ENCODE measurements at places on chromosomes 12 and 14. TPM values are rescaled to one million over a fixed set of nuclear protein-coding genes. Genes with fewer than 3 reads are reported as not detected.

The FOXN4 gene
- not detected for total RNA-seq

The DAO gene
- not detected for total RNA-seq

The POTEM gene
- total RNA-seq: 0.68 TPM

The AKAP3 gene
- total RNA-seq: 2.3 TPM

The RNASE3 gene
- not detected for total RNA-seq

The TMEM117 gene
- total RNA-seq: 14.3 TPM

The KRT3 gene
- not detected for total RNA-seq

The DIO2 gene
- 0.12 TPM for total RNA-seq

The PTMS gene
- 151 TPM for total RNA-seq

The FBXO34 gene
- 13.4 TPM for total RNA-seq

The TOMM20L gene
- total RNA-seq: not detected

The CAPS2 gene
- 3.0 TPM for total RNA-seq

The GPR84 gene
- total RNA-seq: not detected

The ZDHHC22 gene
- not detected for total RNA-seq

The KCNJ8 gene
- not detected for total RNA-seq

The RTL1 gene
- total RNA-seq: not detected

The TAS2R46 gene
- total RNA-seq: not detected

DNA sequence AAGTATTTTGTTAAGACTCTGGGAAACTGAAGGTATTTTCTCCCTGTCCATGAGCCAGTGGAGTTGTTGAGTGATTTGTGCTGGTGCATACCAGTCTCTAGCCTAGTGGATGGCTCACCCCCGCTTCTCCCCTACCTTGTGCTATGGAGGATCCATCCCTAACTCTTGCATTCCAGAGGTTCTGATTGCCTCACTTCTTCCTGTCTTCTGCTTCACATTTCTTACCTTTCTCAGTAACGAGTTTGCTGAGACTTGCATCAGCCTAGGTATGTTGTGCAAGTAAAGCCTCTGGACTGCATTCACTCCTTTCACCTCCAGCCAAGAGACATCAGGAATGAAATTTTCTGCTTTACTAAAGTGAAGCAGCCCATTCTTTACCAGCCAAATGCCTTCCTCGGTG is 391.6 kb downstream of the ZFP36L1 start:
- DNase-seq: peak; percentile 61

DNA sequence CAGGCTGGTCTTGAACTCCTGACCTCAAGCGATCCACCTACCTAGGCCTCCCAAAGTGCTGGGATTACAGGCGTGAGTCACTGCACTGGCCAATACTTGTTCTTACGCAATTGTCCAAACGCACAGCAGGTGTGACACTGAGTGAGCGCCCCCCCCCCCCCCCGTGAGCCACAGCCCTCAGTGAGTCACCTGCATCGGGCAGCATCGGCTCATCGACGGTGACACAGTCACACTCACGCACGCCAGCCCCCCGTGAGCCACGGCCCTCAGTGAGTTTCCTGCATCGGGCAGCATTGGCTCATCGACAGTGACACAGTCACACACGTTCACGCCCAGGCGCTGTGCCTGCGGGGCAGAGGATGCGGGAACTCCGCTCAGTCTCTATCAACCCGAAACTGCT is 42.5 kb downstream of the GALNT9 start:
- peak; percentile 69 for DNase-seq

DNA sequence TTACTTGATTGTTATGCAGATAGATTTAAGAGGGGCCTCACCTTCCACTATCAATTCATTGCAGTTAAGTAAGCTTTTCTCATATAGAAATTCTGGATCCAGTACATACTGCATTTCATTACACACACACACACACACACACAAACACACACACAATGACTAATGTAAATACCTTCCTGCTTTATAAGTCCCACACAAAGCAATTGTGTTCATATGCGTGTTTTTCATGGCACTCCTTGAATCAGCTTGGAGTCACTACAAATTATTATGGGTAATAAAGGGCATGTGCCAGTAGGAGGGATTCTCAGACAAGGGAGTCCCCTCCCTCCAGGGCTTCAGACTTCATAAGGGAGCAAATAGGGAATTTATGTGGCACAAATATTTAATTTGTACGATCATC is 4.5 kb downstream of the MIPOL1 start:
- peak; percentile 5 for DNase-seq

- DNase-seq: no peak
These were observed 5.5 kb upstream of the C12orf43 start for GRCh38 chr12:121021754-121022153.

DNA sequence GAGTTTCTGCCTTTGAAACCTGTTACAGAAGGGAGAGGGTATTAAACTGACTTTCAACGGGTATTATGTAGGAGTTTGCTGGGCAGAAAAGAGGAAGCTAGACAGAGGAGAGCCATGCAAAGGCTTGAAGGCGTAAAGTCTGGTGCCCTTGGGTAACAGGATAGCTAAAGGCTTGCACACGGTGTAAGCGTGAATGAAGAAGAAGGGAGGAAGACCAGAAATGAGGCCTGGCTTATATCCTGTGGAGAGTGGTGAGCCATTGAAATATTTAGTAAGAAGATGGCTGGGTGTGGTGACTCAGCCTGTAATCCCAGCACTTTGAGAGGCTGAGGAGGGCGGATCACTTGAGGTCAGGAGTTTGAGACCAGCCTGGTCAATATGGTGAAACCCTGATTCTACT is 22.6 kb downstream of the SUDS3 start:
- no peak for DNase-seq

DNA sequence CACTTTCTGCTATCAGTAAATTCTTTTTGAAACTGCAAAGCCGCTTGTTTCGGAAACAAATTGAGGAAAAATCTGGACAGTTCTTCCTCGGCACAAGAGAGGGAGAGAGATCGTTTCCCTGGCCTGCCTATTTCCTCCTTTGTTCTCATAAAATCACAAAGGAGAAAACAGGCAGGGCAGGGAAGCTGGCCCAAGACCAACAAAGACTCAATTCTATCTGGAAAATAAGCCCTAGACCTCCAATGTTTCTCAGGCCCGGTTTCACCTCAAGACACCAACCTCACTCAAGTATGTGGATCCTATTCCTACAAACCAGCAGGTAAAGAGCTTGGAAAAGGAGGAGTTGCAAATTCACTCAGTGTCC is 19.5 kb downstream of the DICER1 start:
- DNase-seq: no peak

DNA sequence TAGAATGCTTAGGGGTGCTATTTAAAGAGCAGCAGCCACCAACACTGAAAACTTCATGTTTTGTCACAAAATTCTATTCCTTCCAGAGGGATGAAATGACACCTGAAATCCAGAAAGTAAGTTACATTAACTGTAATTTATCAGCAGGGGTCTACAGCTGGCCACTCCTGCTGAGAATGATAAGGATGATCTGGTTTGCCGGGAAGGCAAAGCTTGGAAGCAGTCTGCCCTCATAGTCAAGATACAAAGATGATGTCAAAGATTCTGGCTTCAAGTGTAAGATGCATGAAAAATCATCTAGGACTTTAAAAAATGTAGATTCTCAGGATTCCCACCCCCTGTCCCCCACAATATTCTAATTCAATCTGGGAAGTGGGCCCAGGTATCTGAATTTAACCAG is 58.4 kb downstream of the DCAF5 start:
- no peak for DNase-seq

- DNase-seq: no peak
These were observed 21.0 kb downstream of the RTN1 start for GRCh38 chr14:59849411-59850130.

DNA sequence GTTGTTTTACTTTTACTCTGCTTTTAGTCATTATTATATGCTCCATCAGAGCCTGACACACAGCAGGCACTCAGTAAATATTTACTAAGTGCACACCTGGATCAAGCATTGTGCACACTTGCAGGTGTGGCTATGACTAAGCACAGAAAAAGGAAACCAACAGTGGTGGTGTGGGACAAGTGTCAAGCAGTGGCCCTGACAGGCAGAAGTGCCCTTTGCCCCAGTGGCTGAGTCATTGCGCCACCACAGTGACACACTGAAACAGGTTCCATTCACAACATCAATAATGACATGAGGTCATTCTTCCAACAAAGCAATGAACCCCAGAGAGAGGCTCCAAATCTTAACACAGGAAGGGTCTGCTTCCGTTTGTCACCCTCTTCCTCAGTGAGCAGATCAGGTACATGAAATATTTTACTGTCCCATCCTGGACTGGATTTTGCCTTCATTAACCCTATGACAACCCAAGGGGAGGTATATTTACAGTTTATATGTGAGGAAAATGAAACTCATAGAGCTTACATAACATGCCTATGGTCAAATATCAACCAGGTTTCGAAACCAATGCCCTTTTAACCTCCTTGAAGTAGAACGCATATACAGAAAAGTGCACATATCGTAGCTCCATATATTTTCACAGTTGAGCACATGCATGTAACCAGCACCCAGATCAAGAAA is 82.6 kb upstream of the GTF2A1 start:
- no peak for DNase-seq

DNA sequence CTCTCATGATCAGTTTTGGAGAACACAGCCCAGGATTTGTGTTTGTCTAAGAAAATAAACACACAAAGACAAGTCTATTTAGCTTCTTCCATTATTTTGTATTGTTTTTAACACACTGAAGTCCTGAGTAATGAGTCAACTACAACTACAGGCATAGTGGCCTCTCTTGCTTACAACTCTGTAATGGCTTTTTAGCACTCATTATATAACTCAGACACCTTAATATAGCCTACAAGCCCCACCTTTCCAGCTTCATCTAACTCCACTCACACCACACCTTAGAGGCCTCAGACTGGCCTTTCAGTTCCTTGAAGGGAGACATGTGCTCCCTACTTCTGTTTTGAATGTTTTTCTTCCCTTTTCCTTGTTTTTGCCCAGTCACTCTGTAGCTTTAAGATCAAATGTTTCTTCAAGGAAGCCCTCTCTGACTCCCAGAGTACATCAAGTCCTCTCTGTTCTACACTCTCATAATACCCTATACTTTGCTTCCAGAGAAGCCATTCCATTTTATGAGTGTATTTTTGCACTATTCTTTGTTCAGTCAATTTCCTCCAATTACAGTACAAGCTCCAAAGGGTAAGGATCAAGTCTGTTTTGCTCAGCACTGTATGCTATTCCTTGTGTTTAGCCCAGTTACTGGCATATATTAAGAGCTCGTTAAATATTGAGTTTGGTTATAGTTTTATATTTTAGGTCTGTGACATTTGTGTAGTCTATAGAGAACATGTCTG is 233.6 kb upstream of the ARHGAP5 start:
- DNase-seq: no peak

DNA sequence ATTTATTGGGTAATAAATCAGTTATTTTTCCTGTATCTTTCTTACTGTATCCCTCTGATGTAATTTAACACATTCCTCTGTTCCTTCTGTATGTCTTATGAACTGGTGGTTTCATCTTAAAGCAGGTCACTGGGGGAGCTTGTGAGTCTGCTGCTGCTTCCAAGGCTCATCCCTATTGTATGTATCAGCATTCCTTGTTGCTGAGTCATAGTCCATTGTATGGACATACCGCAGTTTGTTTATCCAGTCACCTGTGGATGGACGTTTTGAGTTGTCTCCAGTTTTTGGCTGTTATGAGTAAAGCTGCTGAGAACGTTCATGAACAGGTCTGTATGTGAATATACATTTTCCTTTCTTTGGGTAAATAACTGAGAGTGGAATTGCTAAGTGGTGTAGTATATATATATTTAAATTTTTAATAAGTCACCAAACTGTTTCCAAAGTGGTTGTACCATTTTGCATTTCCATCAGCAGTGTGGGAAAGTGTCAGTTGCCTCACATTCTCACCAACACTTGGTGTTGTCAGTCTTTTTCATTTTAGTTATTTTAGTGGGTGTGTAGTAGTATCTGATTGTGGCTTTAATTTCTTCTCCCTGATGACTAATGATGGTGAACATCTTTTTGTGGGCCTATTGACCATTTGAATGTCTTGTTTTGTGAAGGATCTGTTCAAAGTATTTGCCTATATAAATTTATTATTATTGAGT is 82.7 kb downstream of the BEGAIN start:
- peak; percentile 10 for DNase-seq

DNA sequence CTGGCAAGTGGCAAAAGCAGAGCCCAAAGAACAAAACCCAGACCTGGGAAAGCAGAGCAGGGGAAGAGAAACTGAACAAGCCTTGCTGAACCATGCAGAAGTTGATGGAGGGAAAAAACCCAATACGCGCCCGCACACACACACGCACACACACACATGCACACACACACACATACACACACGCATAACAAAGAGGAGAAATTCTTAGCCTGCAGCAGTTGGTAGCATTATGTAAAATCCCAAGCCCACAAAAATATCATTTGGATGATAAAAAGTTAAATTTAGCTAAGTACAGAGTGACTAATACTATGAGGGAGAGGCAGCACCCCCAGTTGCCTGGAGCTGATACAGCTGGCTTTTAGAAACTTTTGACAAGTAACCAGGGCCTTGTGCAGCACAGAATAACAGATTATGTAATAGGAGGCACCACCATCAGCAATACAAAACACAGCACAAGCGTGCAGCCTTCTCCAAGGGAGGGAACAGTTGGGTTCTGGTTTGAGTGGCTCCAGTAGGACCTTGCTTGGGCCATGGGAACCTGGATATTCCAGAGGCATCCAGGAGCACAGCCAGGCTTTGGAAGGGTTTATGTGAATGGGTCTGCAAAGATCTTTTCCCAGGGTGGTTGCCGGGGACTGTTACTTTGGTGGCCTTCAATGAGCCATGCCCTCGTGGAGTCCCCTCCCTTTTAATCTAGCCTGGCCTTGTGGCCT is 35.3 kb downstream of the PITPNM2 start:
- peak; percentile 95 for DNase-seq

- DNase-seq: no peak
These were observed 30.6 kb upstream of the LMO3 start for GRCh38 chr12:16636435-16637055.

GRCh38 chr14:69673578-69674305 is 62.3 kb downstream of the SUSD6 start:
- no peak for DNase-seq

- no peak for DNase-seq
These were observed 11.4 kb downstream of the CABP1 start for GRCh38 chr12:120651821-120652220.

GRCh38 chr14:23727566-23728335 is 91.6 kb downstream of the DHRS2 start:
- peak; percentile 44 for DNase-seq

GRCh38 chr14:72573725-72574417 is 320.0 kb downstream of the DPF3 start:
- peak; percentile 16 for DNase-seq

- no peak for DNase-seq
These were observed 968.6 kb downstream of the DIO2 start for GRCh38 chr14:79242666-79243065.

DNA sequence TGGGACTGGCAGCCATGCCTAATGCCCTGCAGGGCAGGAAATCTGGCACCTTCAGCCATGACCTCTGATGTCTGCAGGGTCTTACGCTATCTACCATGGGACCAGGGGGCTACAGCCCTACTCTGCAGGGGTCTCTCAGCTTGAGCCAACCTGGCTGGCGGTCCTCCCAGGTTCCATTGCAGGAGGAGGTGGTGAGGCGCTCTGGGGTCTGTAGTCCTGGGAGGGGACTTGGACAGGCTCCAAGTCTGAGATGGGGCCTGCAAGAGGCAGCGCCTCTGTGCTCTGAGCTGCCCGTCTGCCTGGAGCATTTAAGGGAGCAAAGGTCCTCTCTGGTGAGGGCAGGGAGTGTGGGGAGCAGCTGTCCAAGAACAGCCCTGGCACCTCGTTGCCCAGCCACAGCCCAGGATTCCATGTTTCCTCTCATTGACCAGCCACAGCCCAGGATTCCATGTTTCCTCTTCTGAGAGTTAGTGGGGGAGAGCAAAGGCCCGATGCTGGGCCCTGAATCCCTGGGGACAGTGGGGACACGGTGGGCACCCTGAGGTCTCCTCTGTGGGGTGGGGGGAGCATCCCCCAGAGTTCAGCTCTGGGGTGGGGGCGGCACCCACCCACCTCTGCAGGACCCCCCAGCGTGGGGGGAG is 655 bp downstream of the PLD4 start:
- DNase-seq: no peak

GRCh38 chr12:2858334-2858733 is 1.5 kb upstream of the TEX52 start:
- DNase-seq: no peak

Measured in RPMI7951 (cell line).